DND-41 (cell line): ENCODE measurements at places on chromosomes 13 and 19.

- DNase-seq: no peak
- no peaks in the 10 kb centered on the region for H3K4me1 ChIP-seq
- no peak overlapping the region for H3K27ac ChIP-seq
- no peaks in the 10 kb centered on the region for H3K27me3 ChIP-seq
Observed at GRCh38 chr13:110636701-110637201, 21.4 kb downstream of the NAXD start.

DNA sequence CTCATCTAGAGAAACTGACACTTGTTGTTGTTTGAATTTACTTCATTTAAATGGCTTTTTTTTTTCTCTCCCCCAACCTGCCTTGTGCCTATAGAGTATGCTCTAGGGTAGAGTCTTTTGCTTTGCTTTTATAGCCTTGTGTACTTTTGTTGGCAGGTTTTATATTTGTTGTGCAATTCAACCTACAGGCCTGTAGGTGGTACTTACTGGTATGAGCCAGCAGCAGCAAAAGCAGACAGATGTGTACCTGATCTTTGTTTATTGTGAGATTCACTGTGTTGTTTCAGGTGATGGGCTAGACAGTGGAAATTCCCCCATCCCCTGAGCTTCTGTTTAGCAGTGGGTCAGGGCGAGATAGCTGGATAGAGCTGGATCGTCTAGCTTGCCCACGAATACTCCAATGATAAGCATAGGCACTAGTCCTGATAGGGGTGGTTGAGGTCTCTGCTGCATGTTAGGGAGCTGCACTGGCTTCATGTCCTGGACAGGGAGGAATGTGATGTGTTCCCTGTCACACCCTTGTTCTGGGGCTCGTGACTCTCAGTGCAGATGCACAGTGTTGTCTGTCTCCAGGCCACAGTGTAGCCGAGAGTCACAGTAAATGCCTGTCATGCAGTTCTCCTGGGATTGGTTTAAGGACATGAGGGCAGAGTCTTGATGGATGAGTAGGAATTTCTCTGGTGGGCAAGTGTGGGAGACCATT, 21.3 kb downstream of the DNAJC3 start:
- no peaks in the 10 kb centered on the region for H3K4me1 ChIP-seq
- DNase-seq: no peak
- no peaks in the 10 kb centered on the region for H3K27me3 ChIP-seq
- no peak overlapping the region for H3K4me3 ChIP-seq
- H3K36me3 ChIP-seq: no peaks in the 10 kb centered on the region
- no peak overlapping the region for H3K27ac ChIP-seq

- H3K27me3 ChIP-seq: no peaks in the 10 kb centered on the region
- H3K27ac ChIP-seq: peak overlapping the region; percentile 12; the same call in 1 of the 2 replicates
- peaks cover 10% of the 10 kb centered on the region for H3K4me1 ChIP-seq
- no peak overlapping the region; the same call in 1 of the 2 replicates for H3K4me3 ChIP-seq
- DNase-seq: peak; percentile 88
- H3K36me3 ChIP-seq: no peaks in the 10 kb centered on the region
Observed at GRCh38 chr19:10864538-10864899, 6.8 kb upstream of the CARM1 start.

DNA sequence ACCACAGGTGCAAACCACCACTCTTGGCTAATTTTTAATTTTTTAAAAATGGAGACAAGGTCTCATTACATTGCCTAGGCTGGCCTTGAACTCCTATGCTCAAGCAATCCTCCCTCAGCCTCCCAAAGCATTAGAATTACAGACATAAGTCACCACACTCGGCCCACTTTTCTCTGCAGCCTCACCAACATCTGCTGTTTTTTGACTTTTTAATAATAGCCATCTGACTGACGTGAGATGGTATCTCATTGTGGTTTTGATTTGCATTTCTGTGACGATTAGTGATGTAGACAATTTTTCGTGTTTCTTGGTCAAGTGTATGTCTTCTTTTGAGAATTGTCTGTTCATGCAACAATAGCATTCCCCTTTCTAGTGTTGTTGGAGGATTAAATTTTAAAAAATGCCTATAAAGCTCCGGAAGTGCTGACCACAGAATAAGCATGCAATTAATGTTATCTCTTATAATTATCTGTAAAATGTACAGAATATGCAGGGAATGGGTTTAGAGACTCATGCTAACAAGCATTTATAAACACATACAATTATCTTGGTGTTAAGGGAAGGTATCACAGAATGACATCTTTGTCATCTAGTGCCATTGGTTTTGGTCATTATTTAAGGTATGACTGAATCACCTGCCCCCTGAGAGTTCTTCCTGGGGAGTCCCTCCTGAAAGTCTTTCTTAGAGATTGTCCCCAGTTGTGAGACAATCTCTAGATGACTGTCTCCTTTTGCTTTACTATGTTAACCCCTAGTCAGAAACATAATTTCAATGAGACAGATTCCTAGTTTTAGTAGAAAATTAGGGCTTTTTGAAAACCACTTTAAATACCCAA, 118.5 kb upstream of the SERTM1 start:
- DNase-seq: no peak
- H3K27ac ChIP-seq: no peak overlapping the region
- no peaks in the 10 kb centered on the region for H3K4me1 ChIP-seq
- no peaks in the 10 kb centered on the region for H3K27me3 ChIP-seq

DNA sequence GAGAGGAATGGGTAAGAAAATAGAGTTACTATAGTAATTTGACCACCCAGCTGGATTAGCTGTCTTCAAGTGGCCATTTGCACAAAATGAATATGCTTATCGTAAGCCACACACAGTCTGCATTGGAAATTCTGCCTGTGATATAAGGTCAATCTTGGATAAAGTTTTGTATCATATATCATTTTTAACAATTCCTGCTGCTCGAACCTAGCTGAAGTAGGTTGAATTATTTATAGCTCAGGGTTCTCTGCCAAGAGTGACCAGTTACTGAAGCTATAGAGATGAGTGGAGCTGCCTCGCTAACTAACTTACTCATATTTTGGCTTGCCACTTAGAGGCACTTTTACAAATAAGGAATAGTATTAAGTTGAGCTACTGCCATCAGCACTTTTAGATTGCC, 220.9 kb downstream of the RGCC start:
- peaks cover 31% of the 10 kb centered on the region; the same call in 1 of the 2 replicates for H3K36me3 ChIP-seq
- no peak overlapping the region for H3K4me3 ChIP-seq
- no peak overlapping the region for H3K27ac ChIP-seq
- DNase-seq: no peak
- no peaks in the 10 kb centered on the region for H3K4me1 ChIP-seq

GRCh38 chr19:46446021-46446420, 17.3 kb upstream of the PNMA8C start:
- no peak for DNase-seq
- no peaks in the 10 kb centered on the region for H3K36me3 ChIP-seq
- no peaks in the 10 kb centered on the region for H3K27me3 ChIP-seq
- no peak overlapping the region for H3K27ac ChIP-seq

DNA sequence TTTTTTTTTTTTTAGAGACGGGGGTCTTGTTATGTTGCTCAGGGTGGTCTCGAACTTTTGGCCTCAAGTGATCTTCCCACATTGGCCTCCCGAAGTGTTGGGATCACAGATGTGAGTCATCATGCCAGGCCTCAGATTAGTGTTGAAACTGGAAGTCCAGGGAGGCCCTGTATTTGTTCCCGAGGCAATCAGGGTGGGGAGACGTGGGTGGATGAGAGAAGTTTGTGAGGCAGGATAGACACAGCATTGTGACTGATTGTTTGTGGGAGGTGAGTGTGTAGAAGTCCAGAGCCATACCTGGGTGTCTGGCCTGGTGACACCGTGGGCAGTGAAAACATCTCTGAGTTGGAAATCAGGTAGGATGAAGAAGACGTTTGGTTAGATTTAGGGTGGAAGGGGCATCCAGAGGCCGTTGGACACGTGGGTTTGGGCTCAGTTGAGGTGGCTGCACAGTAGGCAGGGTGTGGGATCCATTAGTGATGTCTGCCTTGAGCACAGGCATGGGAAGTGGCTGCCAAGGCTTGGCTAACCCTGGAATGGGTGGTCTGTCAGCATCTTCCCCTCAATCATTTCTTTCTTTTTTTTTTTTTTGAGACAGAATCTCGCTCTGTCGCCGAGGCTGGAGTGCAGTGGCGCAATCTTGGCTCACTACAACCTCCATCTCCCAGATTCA, 12.4 kb downstream of the RTN2 start:
- H3K4me3 ChIP-seq: no peak overlapping the region
- no peaks in the 10 kb centered on the region for H3K36me3 ChIP-seq
- peaks cover 16% of the 10 kb centered on the region for H3K4me1 ChIP-seq

DNA sequence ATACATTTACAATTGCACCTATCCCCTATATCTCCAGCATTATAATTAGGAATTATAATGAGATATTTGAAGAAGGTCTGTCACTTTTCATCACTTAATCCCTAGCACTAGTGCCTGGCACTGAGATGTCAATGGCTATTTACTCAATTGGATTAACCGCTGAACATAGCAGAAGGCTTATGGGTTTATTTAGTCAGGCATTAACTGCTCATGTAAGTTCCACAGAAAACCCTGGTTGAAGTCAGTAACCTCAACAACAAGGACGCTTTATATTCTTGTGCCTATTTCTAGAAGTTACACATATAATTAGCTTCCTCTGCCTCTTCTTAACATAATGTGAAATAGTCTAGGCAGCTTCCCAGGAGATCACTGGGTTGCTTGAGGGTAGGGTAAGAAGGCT, 107.5 kb upstream of the POSTN start:
- H3K4me1 ChIP-seq: no peaks in the 10 kb centered on the region
- H3K4me3 ChIP-seq: no peak overlapping the region
- no peak overlapping the region for H3K27ac ChIP-seq
- no peaks in the 10 kb centered on the region for H3K27me3 ChIP-seq

DNA sequence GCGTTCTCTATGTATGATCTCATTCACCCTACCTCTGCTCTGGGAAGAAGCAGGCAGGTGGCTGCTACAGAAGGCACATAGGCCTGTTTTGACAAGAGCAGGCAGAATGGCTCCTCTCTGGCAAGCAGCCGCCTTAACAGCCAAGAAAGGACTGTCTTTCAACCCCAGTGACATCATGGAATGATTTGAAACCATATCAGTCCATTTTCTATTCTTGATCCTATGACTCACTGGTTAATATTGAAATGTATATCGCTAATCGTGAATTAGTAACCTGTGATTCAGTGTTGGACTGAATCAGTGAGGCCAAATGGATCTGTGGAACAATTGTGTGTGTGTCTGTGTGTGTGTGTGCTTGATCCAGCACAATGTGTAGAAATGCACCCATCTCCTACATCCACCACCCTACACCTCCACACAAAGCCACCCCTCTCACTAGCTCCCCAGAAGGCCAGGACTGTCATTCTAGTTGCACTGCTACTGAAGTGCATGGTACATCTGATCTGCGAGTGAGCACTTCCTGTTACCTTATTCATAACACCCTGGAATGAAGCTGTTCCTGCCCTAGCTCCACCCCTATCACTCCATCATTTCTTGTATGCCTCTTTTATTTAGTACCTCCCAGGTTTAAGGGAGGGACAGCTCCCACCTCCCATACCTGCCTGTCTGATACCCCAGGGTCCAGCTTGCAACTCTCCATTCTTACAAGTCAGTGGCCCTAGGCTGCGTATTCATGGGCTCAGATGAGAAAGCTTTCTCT, 460.0 kb downstream of the FOXO1 start:
- H3K4me3 ChIP-seq: no peak overlapping the region
- H3K4me1 ChIP-seq: peaks cover 8% of the 10 kb centered on the region; the same call in 1 of the 2 replicates
- H3K36me3 ChIP-seq: no peaks in the 10 kb centered on the region
- no peak overlapping the region for H3K27ac ChIP-seq

DNA sequence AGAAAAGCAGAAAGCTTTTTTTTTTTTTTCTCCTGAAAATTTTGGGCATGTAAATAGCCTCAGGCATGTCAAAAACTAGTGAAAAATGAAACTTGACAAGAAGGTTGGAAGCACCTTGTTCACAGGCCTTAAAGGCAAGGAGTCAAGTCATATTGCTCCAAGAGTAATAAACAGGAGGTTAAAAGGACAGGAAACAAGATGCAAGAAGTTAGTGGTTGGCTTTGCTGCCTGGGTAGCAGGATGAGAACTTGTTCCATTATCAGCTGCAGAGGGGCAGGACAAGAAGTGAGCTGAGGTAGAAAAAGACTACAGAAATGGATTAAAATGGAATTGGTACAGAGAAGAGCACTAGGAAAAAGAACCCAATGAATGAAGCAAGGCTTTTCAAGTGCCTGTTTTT, 242.6 kb downstream of the DCT start:
- H3K4me1 ChIP-seq: no peaks in the 10 kb centered on the region
- H3K4me3 ChIP-seq: no peak overlapping the region
- DNase-seq: no peak
- no peaks in the 10 kb centered on the region for H3K36me3 ChIP-seq

GRCh38 chr19:19361075-19361594, 40.5 kb downstream of the MAU2 start:
- peaks cover 27% of the 10 kb centered on the region for H3K4me1 ChIP-seq
- peaks cover 12% of the 10 kb centered on the region for H3K36me3 ChIP-seq
- no peak overlapping the region for H3K4me3 ChIP-seq
- peak; percentile 74 for DNase-seq

- H3K27ac ChIP-seq: peak within 1 kb of the TSS; percentile 80
- H3K36me3 ChIP-seq: no peaks in the 10 kb centered on the region
- peak within 1 kb of the TSS; percentile 63 for H3K4me3 ChIP-seq
- DNase-seq: peak; percentile 83
Observed at GRCh38 chr13:42991898-42992763, at the start of gene EPSTI1. Gene EPSTI1, minus strand, starts transcription at chr13:42992241. Its CDS starts 76 bp downstream, at chr13:42992165.

DNA sequence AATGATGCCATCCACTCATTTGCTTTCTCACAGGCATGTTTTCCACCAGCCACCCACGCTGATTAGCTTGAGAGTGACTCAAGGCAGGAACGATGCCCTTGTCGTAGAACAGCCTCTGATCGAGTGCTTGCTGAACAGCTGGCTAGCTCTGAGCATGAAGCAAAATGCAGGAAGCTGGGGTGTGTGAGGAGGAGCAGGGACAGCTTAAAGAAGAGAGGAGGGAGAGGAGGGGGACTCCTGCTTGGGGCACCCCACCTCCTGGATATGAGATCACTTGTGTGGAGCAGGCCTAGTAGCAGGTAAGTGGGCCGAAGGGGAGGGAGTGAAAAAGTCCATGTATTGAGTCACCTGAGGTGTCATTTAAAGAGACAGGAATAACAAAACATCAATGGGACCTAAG, 48.8 kb downstream of the IRS2 start:
- H3K27ac ChIP-seq: no peak overlapping the region; the same call in 1 of the 2 replicates
- no peaks in the 10 kb centered on the region for H3K36me3 ChIP-seq
- peak; percentile 32 for DNase-seq
- H3K27me3 ChIP-seq: no peaks in the 10 kb centered on the region

DNA sequence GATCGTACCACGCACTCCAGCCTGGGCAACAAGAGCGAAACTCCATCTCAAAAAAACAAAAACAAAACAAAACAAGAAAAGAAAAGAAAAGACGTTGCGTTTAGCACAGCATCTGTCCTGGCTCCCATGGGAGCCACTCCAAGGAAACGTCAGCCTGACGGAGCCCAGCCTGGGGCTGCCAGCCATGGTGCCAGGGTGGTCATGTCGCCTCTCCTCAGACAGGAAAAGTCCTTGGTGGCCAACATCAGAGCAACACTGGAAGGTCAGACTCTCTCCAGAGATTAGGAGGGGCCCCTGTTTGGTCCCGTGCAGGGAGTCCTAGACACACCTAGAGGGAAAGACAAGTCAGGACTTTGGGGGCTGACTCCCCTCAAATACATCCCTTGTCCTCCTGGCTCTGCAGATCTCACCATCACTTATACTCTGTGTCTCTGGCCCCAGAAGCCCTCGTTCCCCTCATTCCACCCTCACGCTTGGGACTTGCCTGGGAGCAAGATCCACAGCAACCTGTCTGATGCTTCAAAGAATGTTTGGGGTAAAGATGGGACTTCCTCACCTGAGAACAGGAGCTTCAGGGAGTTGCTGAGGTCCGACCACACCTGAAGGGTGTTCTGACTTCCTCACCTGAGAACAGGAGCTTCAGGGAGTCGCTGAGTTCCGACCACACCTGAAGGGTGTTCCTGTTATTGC, 9.3 kb downstream of the LILRA4 start:
- no peak for DNase-seq
- no peaks in the 10 kb centered on the region for H3K36me3 ChIP-seq
- H3K4me3 ChIP-seq: no peak overlapping the region
- H3K4me1 ChIP-seq: peaks cover 7% of the 10 kb centered on the region
- H3K27me3 ChIP-seq: peaks cover 7% of the 10 kb centered on the region
- no peak overlapping the region for H3K27ac ChIP-seq
